Sigmoid colon (tissue), 7 donors: ENCODE measurements at places on chromosomes 16 and 17. TPM values are rescaled to one million over a fixed set of nuclear protein-coding genes. Genes with fewer than 3 reads are reported as not detected.

GRCh38 chr17:65057531-65058090 is 1.1 kb upstream of the GNA13 start:
- H3K4me1 ChIP-seq, result peaks cover 39% of the 10 kb centered on the region
- H3K36me3 ChIP-seq, result peaks cover 2% of the 10 kb centered on the region
- H3K4me3 ChIP-seq, result peak overlapping the region; percentile 95

DNA sequence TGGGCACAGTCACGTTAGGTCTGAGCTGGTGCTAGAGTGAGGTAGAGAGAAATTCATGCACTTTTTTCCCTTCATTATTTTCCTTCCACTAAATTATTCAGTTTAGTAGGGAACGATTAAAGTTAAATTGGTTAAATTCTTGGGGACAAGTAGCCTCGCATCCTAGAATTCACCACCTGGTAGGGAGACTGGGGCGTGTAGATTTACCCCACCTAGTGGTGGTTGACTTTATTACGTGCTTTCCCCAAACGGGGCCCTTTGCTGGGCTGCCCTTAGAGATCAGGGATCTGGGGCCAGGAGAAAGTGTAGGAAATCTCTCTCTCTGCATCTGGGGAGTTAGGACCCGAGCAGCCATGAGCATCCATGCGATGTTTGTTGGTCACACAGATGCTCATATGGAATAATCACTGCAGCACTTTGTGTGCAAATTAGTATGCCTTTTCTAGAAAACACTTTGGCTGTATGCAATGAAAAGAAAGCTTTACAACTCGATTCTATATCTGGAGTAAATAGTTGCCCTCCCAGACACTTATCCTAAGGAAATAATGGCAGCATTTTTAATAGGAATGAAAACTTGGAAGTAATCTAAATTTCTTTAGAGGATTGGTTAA is 107.0 kb downstream of the PLCG2 start:
- H3K27ac ChIP-seq, result no peak overlapping the region
- no peaks in the 10 kb centered on the region for H3K27me3 ChIP-seq
- DNase-seq, result no peak
- no peak overlapping the region for H3K4me3 ChIP-seq

The NUTF2 gene
- total RNA-seq, result 89.2 TPM

The TBC1D3C gene
- total RNA-seq, result not detected

DNA sequence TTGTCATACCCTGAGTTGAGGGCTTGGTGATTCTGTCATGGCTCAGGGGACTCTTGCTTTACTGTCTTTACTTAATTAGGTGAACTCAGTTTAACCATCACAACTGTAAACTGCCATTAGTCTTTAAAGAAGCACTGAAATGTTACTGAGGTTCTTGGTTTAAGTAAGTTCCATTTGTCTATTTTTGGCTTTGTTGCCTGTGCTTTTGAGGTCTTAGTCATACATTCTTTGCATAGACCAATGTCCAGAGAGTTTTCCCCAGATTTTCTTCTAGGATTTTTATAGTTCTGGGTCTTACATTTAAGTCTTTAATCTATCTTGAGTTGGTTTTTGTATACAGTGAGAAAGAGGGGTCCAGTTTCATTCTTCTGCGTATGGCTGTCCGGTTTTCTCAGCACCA is 137.5 kb downstream of the SOCS1 start:
- peaks cover 7% of the 10 kb centered on the region for H3K36me3 ChIP-seq
- no peak overlapping the region for H3K4me3 ChIP-seq
- H3K4me1 ChIP-seq, result no peaks in the 10 kb centered on the region

- no peak overlapping the region for H3K4me3 ChIP-seq
- no peak for DNase-seq
Observed at GRCh38 chr17:57675427-57676387, 69.4 kb downstream of the CCDC182 start.

The CD300H gene
- total RNA-seq, result not detected

The CDC6 gene
- 1.5 TPM for total RNA-seq
